Activated T-cell treated with anti-CD3 and anti-CD28 coated beads, Interleukin-2, amount 50 U/mL, for 24 hours (primary cell): ENCODE measurements at places on chromosomes 2 and 18.

DNA sequence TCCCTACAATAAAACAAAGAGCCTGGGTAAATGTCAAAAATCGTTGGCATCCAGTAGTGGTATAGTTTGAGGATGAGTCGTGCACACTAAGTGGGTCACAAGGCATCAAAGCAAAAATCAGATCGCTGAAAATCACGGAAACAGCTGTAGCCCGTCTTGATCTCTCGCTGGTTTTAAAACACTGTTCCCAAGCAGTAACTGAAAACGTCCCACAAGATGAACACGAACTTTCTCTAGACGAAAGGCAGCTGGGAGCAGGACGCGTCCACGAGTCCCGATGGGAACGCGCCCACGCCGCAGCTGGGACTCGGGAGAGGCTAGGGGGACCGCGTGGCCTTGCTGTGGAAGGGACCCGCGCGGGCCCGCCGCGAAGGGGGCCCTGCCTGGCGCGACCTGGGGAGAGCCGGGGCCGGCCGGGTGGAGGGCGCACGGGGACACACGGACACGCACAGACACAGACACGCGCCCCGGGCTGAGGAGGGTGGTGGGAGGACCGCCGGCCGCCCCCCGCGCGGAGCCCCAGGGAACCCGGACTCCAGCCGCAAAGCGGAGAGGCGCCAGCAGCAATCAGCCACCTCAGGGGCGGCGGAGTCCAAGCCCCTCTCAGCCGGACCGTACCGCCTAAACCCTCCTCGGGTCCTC, 651 bp downstream of the STK17B start:
- H3K27ac ChIP-seq: peak overlapping the region; percentile 96
- H3K36me3 ChIP-seq: peaks cover 48% of the 10 kb centered on the region
- peaks cover 44% of the 10 kb centered on the region for H3K4me1 ChIP-seq
- no peaks in the 10 kb centered on the region for H3K27me3 ChIP-seq
- peak; percentile 74 for DNase-seq

DNA sequence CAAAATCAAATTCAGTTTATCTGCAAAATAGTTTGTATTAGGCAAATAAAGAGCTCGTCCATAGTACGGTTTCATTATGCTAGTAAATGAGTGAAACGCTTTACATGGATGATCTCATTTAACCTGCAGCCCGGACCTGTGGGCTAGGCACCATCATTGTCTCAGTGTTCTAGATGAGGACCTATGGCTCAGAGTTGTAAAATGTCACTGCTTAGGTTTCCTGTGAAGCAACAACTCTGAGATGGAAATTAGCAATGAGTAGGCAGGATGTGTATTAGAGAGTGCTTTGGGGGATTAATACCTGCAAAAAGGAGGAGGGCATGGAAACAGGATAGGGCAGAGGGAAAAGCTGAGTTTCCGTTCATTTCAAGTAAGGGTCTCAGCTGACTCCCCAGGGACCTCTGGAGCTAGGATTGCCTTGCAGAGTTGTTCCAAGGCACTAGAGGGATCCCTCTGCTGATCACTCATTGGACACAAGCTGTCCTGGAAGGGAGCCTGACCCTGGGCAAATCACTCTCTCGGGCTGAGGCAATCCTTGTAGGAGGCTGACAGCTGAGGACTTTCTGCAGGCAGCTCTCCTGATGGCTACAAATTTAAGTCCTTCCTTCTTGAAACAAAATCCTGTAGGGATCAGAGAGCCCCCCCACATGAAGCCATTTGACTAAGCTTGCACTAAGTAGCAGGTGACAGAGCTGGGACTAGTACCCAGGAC, 58.8 kb upstream of the SIX2 start:
- peaks cover 36% of the 10 kb centered on the region for H3K27me3 ChIP-seq
- H3K4me1 ChIP-seq: no peaks in the 10 kb centered on the region
- H3K27ac ChIP-seq: no peak overlapping the region
- H3K36me3 ChIP-seq: no peaks in the 10 kb centered on the region

GRCh38 chr2:127037476-127037875, 69.5 kb downstream of the BIN1 start:
- H3K27ac ChIP-seq: no peak overlapping the region
- no peaks in the 10 kb centered on the region for H3K36me3 ChIP-seq
- no peak overlapping the region for H3K4me3 ChIP-seq
- peaks cover 6% of the 10 kb centered on the region for H3K4me1 ChIP-seq
- DNase-seq: no peak

DNA sequence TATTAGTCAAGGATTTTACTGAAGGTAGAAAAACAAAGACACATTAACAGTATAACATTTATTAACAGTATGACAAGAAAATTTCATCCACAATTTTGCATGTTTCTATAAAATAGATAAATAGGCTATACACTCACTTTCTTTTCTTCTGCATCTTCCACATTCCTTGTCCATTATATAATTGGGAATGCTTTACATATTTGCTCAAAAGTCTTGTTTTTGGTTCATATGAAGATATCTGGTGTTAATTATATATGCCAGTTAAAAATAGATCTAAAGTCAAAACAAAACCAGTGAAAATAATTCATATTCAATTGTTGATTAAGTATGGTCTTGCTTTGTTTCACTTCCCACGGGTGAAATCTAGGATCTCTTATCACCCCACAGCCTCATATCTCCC, 53.4 kb downstream of the SERPINB7 start:
- no peaks in the 10 kb centered on the region for H3K36me3 ChIP-seq
- H3K27me3 ChIP-seq: peaks cover 51% of the 10 kb centered on the region
- peaks cover 15% of the 10 kb centered on the region for H3K4me1 ChIP-seq
- no peak for DNase-seq

- no peaks in the 10 kb centered on the region for H3K27me3 ChIP-seq
- no peaks in the 10 kb centered on the region for H3K36me3 ChIP-seq
- no peak overlapping the region for H3K27ac ChIP-seq
- H3K4me3 ChIP-seq: no peak overlapping the region
Measured at GRCh38 chr2:64617631-64618151, 36.0 kb downstream of the SERTAD2 start.

GRCh38 chr2:201696151-201696659, 2.2 kb downstream of the MPP4 start:
- H3K4me1 ChIP-seq: peaks cover 7% of the 10 kb centered on the region
- H3K27me3 ChIP-seq: no peaks in the 10 kb centered on the region
- peaks cover 8% of the 10 kb centered on the region for H3K36me3 ChIP-seq

GRCh38 chr2:188622601-188623260, 331.1 kb downstream of the GULP1 start:
- H3K36me3 ChIP-seq: no peaks in the 10 kb centered on the region
- no peak for DNase-seq
- H3K27me3 ChIP-seq: peaks cover 2% of the 10 kb centered on the region
- H3K4me3 ChIP-seq: no peak overlapping the region
- H3K4me1 ChIP-seq: no peaks in the 10 kb centered on the region
- no peak overlapping the region for H3K27ac ChIP-seq

DNA sequence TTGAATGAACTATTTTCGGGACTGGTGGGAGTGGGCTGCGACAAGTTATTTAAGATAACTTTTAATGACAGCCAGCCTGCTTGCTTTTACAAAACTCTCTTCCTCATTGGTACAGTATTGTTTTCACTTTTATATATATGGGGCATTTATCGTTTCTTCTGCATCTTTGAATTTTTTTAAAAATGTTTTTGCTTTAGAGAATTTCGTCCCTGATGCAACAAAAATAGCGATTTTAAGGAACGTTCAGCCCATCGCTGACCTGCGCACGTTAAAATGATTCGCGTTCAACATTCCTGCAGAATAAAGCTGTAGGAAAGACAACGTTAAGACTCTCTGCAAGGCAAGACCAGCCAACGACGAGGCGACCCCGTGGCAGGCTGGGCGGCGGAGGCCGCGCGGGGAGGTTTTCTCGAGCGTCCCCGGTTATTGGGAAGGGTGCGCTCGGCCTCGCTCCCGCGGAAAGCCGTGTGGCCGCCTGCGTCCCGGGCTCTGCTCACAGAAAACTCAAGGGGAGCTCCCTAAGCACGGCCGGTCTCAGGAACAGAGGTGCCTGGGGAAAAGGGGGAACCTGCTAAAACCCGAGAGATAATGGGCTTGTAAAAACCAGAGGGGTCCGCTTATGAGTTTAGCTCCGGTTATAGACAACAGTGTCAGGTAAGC, 3.0 kb downstream of the PAX8 start:
- peaks cover 79% of the 10 kb centered on the region for H3K27me3 ChIP-seq
- peaks cover 24% of the 10 kb centered on the region for H3K4me1 ChIP-seq
- H3K4me3 ChIP-seq: peak overlapping the region; percentile 8
- H3K27ac ChIP-seq: no peak overlapping the region
- no peaks in the 10 kb centered on the region for H3K36me3 ChIP-seq

- H3K4me3 ChIP-seq: no peak overlapping the region
- no peak for DNase-seq
- H3K27me3 ChIP-seq: no peaks in the 10 kb centered on the region
- no peak overlapping the region for H3K27ac ChIP-seq
Measured at GRCh38 chr2:151796774-151797173, 31.4 kb downstream of the ARL5A start.

DNA sequence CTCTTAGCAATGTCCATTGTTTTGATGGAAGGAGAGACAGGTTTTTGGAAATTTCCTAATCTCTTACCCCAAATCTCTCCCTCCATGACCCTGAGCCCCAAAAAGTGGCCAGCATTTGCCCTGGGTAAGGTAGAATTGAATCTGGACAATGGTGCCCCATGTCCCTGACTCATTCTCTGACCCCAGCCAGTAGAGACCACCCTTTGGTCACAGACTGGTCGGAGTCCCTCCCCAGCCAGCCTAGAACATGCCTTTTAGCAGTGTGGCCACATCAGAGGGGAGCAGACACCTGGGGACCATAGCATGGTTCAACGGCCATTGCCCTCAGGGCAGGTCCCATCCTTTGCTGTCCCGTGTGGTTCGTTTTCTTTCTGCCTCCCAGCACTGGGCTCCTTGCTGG, 6.5 kb upstream of the NT5DC4 start:
- H3K4me3 ChIP-seq: no peak overlapping the region
- peaks cover 11% of the 10 kb centered on the region for H3K27me3 ChIP-seq
- no peaks in the 10 kb centered on the region for H3K36me3 ChIP-seq
- DNase-seq: no peak
- peaks cover 10% of the 10 kb centered on the region for H3K4me1 ChIP-seq
